CD8-positive, alpha-beta memory T cell (primary cell): ENCODE measurements at places on chromosomes 11 and 22. TPM values are rescaled to one million over a fixed set of nuclear protein-coding genes. Genes with fewer than 3 reads are reported as not detected.

DNA sequence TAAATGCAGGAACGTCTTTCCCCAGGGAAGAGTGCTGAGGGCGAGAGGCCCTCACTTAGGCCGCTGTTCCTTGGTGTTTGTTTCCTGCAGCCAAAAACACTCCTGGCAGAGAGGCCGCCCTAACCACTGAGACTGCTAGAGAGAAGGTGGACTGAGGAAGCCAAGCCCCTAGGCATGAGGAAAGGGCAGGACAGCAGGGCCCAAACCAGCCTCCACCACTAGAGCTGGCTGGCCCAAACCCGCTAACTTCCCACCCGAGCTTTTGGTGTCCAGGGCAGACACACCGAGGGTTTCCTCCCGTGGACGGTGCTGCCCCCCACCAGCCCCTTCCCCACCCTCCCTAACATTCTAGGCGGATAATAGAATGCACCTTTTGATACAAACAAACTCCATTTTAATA lies 6.0 kb downstream of the FGF19 start:
- DNase-seq, result no peak
- H3K36me3 ChIP-seq, result no peaks in the 10 kb centered on the region
- no peak overlapping the region for H3K4me3 ChIP-seq

GRCh38 chr11:45906965-45907611 lies at the start of gene FREY1:
TSS of gene FREY1 (minus strand) at chr11:45907271. CDS start at chr11:45907245, 26 bp downstream.
- H3K4me1 ChIP-seq, result no peaks in the 10 kb centered on the region
- H3K27me3 ChIP-seq, result no peaks in the 10 kb centered on the region
- H3K27ac ChIP-seq, result no peak within 1 kb of the TSS
- H3K4me3 ChIP-seq, result no peak within 1 kb of the TSS
- no peak for DNase-seq

Gene KRTAP5-11
- total RNA-seq, result not detected

Gene CHADL
- total RNA-seq, result 0.20 TPM

Gene JAML
- 387 TPM for total RNA-seq
